ENCODE measurements at places on chromosomes 3 and 15.

- DNase-seq = no peak
Measured at GRCh38 chr3:50359760-50360110, 414 bp upstream of the TMEM115 start.

GRCh38 chr15:85168642-85169173 is 187.1 kb downstream of the PDE8A start:
- DNase-seq = no peak

GRCh38 chr3:141255846-141256261 is 24.2 kb downstream of the PXYLP1 start:
- no peak for DNase-seq

- DNase-seq = no peak
Measured at GRCh38 chr3:179068779-179069530, 2.7 kb downstream of the ZMAT3 start.

Data from smooth muscle cell of the brain vasculature (primary cell).